AG08396 (cell line): ENCODE measurements at places on chromosomes 7 and 10.
A peak's percentile ranks its signal among the peaks of the same experiment; 100 is the strongest.

GRCh38 chr7:73811760-73812168 lies 19.0 kb upstream of the CLDN4 start:
- peak; percentile 80 for DNase-seq

DNA sequence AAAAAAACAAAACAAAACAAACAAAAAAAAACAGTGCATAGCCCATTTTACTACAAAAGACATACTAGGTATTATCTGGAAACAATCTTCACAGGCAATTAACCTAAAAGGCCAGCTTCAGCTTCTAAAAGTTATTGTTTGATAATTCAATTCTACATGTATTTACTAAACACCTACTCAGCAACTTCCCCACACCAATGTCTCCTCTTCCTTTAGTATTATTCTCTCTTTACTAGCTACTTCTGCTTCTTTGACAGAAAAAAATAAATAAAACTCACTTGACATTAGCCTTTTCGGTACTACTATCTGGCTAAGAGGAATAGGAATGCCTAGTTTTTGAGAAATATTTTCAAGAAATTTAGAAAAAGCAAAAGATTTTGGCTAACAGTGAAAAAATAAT lies 2.8 kb downstream of the TM9SF3 start:
- no peak for DNase-seq

GRCh38 chr10:26491934-26492333 lies 53.8 kb downstream of the APBB1IP start:
- no peak for DNase-seq

GRCh38 chr10:91493313-91493712 lies 83.2 kb downstream of the HECTD2 start:
- DNase-seq, result peak; percentile 46

- no peak for DNase-seq
Observed at GRCh38 chr10:115992236-115992986, 280.6 kb downstream of the GFRA1 start.

GRCh38 chr10:6771331-6771730 lies 191.3 kb upstream of the PRKCQ start:
- no peak for DNase-seq

- peak; percentile 17 for DNase-seq
Observed at GRCh38 chr10:101774589-101775272, 1.2 kb downstream of the FGF8 start.
